ENCODE measurements at places on chromosomes 7 and 10. TPM values are rescaled to one million over a fixed set of nuclear protein-coding genes. Genes with fewer than 3 reads are reported as not detected.
A peak's percentile ranks its signal among the peaks of the same experiment; 100 is the strongest.

- DNase-seq = no peak
Observed at GRCh38 chr7:90955641-90956207, 308.5 kb upstream of the FZD1 start.

DNA sequence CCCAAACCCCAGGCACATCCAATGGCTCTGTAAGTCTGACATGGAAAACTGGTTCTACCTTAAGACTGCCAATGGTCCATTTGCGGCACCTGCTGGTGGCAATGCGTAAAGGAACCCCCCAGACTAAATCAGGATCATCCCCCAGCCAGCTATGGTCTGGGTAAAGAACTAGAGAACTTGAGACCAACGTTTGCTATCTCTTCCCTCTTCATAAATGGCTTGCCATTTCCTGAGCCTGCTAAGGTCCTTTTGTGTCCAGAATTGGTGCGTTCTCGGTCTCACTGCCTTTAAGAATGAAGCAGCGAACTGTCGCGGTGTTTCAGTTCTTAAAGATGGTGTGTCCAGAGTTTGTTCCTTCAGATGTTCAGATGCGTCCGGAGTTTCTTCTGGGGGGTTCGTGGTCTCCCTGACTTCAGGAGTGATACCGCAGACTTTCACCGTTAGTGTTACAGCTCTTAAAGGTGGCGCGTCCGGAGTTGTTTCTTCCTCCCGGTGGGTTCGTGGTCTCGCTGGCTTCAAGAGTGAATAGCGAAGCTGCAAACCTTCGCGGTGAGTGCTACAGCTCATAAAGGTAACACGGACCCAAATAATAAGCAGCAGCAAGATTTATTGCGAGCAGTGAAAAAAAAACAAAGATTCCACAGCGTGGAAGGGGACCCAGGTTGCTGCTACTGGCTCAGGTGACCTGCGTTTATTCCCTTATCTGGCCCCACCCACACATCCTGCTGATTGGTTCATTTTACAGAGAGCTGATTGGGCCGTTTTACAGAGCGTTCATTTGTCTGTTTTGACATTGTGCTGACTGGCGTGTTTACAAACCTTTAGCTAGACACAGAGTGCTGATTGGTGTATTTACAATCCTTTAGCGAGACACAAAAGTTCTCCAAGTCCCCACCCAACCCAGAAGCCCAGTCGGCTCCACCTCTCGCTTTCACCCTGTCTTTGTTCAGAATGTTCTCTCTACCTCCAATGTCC is 95.4 kb downstream of the ELMO1 start:
- DNase-seq = no peak

GRCh38 chr10:24518411-24518810 is 205.3 kb downstream of the ARHGAP21 start:
- DNase-seq = no peak

DNA sequence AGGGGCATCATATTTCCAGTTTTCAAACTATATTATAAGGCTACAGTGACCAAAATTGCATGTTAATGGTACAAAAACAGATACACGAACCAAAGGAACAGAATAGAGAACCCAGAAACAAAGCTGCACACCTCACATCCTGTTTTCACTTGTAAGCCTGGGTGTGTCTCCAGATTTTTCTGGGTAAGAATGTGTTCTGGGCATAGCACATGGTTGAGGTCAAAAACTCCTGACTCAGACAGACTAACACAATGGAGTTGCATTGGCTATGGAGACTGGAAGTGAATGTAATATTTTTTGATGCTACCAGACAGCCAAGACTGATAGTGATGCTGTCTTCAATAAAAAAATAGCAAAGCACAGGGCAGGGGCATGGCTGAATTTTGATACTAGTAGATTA is 1175.2 kb downstream of the NXPH1 start:
- DNase-seq = no peak

- no peak for DNase-seq
Observed at GRCh38 chr7:137753067-137753466, 93.7 kb downstream of the DGKI start.

DNA sequence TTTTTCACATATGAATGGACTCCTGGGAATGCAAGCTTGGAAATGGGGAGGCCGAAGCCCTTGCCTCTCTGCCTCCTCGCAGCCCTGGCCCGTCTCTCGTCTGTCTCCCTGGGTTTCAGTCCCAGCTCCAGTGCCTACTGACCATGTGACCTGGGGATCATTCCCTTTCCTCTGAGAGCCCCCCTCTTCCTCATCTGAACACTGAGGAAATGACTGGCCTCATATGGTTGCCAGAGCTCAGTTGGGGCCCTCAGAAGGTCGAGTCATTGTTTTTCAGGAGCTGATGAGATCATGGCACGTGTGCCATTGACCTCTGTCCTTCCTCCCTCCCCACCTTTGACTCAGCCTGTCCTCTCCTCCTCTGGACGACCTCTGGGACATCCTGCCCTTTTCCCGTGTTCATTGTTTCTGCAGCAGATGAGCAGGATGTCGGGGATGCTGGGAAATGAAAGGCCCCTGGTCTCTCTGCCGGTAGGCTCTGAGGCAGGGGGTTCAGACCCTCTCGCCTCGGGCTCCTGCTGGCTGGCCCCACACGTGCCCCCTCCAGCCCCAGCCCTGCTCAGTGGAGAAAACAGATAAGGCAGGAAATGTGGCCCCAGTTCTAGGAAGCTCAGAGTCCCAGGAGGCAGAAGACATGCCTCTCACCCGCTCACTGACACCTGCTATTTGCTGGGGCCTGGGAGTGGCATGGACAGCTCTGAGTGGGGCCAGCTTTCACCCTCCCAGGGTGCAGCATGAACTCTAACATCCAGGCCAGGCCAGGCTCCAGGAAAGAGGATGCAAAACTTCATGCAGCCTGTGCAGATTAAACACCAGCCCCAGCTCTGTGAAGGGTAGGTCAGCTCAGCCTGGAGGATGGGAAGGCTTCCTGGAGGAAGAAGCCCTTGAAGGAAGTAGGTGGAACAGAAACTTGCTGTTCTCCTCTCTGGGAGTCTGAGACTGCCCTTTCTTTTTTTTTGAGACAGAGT is 8.3 kb upstream of the PPP1R35 start:
- DNase-seq = peak; percentile 61

DNA sequence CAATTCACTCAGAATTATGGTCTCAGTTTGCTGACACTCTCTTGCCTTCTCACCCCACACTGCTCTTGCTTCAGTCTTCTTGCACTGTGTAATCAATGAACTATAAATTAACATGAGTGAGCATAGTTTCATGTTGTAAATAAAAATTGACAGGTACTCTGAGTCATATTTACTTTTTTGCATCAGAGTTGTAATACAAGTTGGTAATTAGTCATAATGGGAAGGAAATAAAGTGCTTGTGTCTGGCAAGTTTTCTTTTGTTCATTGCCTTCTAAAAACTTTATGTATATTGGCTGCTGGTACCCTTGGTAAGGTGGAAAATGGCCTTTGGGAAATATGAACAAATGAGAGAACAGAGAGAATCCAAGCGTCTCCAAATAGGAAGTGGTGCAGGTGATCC is 169.3 kb upstream of the MAGI2 start:
- no peak for DNase-seq

GRCh38 chr7:159154243-159154642 is 9.6 kb upstream of the VIPR2 start:
- DNase-seq = no peak

DNA sequence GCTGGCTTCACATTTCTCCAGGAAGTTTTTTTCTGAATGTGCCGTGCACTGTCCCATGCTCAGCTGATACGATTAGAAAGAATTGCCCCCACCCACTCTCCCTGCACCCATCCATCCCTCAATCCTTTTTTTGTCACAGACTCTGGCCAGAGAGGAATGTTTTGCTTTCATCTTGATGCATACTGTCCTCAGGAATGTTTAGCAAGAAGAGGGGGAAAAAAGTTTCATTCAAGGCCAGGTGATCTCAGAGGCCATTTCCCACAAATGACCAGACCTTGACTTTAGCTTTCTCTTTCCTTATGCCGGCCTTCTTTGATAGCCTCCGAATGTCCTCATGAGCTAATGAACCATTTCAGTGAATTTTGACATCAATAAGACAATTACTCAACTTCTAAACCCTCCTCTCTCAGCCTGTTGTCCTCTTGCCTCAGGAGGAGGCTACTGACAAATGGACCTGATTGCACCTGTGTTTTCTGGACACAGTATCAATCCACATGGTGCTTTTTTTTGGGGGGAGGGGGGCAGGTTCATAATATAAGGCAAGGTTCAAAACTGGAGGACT is 105.0 kb upstream of the KLF6 start:
- no peak for DNase-seq

- DNase-seq = peak; percentile 66
Observed at GRCh38 chr10:69237528-69238159, 17.5 kb downstream of the HKDC1 start.

- DNase-seq = no peak
Observed at GRCh38 chr10:33143160-33143728, 185.2 kb upstream of the ITGB1 start.

GRCh38 chr10:130742941-130743675 is 568.4 kb downstream of the TCERG1L start:
- DNase-seq = no peak

DNA sequence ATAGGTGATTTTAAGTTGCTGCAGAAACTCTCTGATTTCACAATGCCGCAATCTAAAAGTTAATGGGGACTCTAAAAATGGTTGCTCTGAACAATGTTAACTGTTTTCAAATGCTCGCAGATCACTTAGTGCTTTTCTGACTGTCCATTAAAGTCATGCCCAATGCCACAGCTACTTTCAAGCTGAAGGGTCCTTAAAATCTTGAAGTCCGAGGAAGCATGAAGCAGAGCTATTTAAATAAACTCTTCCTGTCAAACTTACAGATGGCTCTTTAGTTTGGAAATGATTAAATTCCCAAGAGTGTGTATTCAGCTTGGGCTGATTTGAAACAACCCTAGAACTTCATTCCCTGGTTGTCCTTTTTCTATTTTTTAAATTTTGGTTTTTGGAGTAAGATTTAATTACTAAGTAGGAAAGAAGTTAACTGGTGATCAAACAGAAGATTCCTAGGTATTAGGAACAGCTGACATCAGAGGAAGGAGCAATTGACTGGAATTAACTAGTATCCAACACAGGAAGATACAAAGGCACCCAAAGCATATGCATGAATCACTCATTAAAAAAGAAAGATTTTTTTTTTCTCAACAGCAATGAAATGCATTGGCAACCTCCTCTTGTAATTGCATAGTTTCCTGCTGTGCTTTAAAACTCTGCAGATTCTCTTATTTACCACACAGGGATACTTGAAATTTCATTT is 105.1 kb downstream of the NRP1 start:
- DNase-seq = peak; percentile 17

DNA sequence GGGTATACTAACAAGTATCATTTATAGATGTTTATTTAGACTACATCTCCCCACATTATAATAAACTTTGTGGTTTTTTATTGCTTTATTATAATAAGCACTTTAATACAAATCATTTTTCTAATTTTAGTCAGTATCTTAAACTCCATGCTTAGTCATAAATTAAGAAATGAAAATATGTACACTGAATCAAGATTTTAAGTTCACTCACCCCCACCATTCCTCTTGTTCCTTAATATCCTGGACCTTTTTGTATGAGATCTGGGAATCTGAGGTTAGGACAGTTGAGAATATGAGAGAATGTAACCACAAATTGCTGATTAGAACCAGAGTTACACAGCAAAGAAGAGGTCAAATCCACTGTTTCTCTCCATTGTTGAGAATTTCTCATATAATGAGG is 93.6 kb upstream of the WNT16 start:
- DNase-seq = no peak

GRCh38 chr10:19843487-19843886 is 27.3 kb downstream of the PLXDC2 start:
- DNase-seq = no peak

- DNase-seq = no peak
Observed at GRCh38 chr10:81082621-81083376, 545.1 kb downstream of the SH2D4B start.

DNA sequence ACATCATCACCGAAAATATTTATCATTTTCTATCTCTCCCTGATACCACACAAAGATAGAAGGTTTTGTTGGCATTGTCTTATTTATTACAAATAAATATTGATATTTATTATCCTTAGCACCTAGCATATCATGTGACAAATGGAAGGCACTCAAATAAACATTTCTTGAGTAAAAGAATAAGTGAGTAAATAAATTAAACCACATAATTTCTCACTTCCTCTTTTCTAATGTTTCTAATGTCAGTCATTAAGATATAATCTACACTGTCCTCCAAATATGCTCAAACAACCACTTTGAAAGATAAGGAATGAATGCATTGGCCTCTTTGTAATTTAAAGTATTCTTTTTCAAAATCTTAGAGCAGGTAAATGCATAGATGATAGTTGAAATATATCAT is 1027.8 kb upstream of the LRRTM3 start:
- no peak for DNase-seq

DNA sequence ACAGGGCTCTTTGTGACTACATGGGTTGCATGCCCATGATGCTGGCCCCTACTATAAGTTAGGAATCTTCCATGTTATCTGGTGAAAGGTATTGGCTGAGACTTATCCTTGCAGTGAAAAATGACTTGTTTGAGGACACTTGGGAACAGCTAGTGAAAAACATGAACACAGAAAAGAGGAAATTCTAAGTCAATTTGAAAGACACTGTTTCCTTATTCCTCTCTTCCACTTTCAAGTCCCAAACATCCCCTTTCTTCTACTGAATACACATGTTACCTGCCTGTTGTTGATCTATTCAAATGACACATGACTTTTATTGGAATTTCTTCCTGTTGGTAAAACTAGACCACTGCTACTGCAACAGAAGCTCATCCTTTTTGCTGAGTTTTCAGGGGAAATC is 29.5 kb upstream of the PRKCQ start:
- DNase-seq = no peak

DNA sequence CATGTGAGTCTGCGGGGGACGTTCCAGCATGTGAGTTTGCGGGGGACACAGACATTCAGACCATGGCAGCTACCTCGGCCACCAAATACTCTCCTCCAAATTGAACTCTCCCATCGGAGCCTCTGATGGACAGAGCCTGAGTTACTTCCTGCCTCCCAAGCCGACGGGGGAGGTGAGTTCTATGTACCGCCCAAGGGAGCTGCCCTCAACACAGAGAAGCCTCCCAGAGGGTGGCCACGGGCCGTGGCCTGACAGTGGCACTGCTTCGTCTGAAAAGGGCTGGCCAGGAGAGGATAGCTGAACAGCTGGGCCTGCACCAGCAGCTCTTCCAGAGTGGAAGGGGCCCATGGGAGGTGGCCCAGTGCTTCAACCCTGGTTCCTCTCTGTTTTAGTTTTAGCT is 274.5 kb upstream of the PPP2R2D start:
- no peak for DNase-seq

GRCh38 chr10:80168162-80168511 is 35.6 kb downstream of the PLAC9 start:
- DNase-seq = no peak

Gene SERPINE1
- total RNA-seq = 18.1 TPM

Gene BICC1
- total RNA-seq = 30.3 TPM

Gene RADIL
- total RNA-seq = 2.2 TPM

Gene SLC18A2
- total RNA-seq = 6.2 TPM

Gene ANXA11
- total RNA-seq = 38.9 TPM

Gene PGAM2
- total RNA-seq = 45.8 TPM

Gene MRC1
- total RNA-seq = 35.5 TPM

Gene NME8
- total RNA-seq = 0.79 TPM

Gene LIPK
- 10.6 TPM for total RNA-seq

Gene TAS2R41
- not detected for total RNA-seq

Gene CAMK2B
- total RNA-seq = 2.2 TPM

Gene SLC26A3
- not detected for total RNA-seq

Gene C10orf62
- 0.20 TPM for total RNA-seq

Measured in skin of body (tissue), 3 donors.